ENCODE measurements at places on chromosomes 11 and 22.
A peak's percentile ranks its signal among the peaks of the same experiment; 100 is the strongest.

DNA sequence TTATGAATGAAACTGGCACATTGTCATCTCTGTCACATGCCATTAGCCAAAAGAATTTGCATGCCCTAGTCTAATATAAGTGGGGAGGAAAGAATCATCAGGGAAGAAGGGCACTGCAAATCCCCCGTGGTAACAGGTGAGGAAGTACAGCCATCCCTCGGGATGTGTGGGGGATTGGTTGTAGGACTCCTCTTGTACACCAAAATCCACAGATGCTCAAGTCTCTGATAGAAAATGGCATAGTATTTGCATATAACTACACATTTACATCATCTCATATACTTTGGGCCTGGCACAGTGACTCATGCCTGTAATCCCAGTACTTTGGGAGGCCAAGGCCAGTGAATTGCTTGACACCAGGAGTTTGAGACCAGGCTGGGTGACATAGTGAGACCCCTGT lies 109.7 kb downstream of the HIPK3 start:
- no peak for DNase-seq
- no peak overlapping the region for H3K4me3 ChIP-seq
- no peaks in the 10 kb centered on the region for H3K36me3 ChIP-seq
- H3K4me1 ChIP-seq, result no peaks in the 10 kb centered on the region

DNA sequence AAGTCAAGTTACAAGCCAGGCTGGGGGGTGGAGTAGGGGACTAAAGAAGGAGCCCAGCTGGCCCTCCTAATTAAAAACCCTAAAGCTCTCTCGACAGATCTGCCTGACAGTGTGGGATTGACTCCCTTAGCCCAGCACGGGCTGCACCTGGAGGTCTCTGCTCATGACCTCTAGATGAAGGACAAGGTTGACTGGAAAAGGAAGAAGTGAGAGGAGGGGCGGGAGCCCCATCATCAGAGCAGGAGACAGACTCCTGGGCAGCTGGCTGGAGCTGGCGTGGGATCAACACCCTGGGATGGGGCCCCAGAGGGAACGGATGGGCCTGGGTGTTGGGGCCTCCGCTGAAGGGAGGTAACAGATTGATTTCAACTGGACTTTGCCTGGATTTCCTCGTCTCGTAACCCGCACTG lies 46.1 kb downstream of the RPUSD4 start:
- H3K4me3 ChIP-seq, result no peak overlapping the region
- no peak overlapping the region for H3K27ac ChIP-seq
- no peak for DNase-seq
- no peaks in the 10 kb centered on the region for H3K27me3 ChIP-seq

- H3K27ac ChIP-seq, result no peak overlapping the region
- H3K27me3 ChIP-seq, result peaks cover 9% of the 10 kb centered on the region
- no peaks in the 10 kb centered on the region for H3K36me3 ChIP-seq
- H3K4me3 ChIP-seq, result no peak overlapping the region
- H3K4me1 ChIP-seq, result no peaks in the 10 kb centered on the region
These were observed 200.6 kb downstream of the KIRREL3 start for GRCh38 chr11:126800009-126800408.

DNA sequence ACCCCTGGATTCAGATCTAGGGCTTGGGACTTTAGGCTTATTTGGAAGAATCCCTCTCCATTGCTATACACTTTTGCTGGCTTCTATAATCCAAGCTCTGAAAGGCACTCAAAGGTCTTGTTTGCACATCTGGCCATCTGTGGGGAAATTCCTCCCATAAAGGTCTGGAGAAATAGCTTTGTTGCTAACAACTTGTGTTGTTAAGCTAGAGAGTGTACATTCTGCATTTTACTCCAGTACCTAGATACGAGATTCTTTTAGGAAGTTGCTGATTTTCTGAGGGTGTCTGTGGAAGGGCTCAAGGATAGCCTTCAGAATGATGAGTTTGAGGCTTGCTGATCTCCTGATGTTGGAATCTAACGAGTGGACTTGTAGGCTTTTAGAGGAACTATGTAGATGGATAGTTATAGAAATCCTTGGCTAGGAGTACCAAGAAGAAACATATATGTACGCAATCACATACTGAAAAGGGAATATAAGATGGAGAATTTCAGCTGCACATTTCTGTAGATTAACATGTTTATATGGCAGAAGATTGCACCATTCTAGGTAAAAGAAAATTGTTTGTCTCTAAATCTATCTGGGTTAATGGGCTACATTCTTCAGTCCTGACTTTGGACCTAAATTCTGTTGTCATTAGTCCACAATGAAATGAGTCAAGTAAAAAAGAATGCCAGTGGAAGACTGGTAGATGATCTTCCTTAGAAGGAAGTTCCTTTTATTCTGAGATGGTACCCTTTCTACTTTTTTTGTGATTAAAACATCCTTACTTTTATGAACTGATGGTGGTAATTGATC lies 51.0 kb downstream of the UBASH3B start:
- peaks cover 19% of the 10 kb centered on the region for H3K4me1 ChIP-seq
- DNase-seq, result peak; percentile 61
- H3K27me3 ChIP-seq, result no peaks in the 10 kb centered on the region
- H3K27ac ChIP-seq, result no peak overlapping the region
- H3K36me3 ChIP-seq, result no peaks in the 10 kb centered on the region

DNA sequence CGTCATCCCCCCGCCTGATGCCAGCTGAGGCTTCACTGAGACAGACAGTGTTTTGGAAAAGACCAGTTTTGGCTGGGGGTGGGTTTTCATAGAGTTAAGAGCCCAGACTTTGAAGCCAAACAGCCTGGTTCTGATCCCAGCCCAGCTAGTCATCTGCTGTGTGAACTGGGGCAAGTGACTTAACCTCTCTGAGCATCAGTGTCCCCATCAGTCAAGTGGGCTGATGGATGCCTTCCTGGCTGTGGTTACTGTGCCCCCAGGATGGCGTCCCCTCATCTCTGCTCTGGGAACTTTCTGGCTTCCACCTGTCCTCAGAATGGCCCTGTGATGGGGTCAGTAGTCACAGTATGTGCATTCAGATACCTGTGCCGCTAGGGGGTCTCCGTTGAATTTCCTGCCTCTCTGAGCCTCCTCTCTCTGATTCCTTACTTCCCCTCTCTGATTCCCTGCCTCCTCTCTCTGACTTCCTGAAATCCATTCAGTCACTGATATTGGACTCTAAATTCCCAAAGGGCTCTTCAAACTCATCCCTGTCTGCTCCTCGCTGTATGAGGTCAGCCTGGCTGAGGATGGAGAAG lies 2.4 kb downstream of the RASD2 start:
- peaks cover 24% of the 10 kb centered on the region for H3K27me3 ChIP-seq
- no peaks in the 10 kb centered on the region for H3K4me1 ChIP-seq
- no peaks in the 10 kb centered on the region for H3K36me3 ChIP-seq
- no peak overlapping the region for H3K4me3 ChIP-seq

DNA sequence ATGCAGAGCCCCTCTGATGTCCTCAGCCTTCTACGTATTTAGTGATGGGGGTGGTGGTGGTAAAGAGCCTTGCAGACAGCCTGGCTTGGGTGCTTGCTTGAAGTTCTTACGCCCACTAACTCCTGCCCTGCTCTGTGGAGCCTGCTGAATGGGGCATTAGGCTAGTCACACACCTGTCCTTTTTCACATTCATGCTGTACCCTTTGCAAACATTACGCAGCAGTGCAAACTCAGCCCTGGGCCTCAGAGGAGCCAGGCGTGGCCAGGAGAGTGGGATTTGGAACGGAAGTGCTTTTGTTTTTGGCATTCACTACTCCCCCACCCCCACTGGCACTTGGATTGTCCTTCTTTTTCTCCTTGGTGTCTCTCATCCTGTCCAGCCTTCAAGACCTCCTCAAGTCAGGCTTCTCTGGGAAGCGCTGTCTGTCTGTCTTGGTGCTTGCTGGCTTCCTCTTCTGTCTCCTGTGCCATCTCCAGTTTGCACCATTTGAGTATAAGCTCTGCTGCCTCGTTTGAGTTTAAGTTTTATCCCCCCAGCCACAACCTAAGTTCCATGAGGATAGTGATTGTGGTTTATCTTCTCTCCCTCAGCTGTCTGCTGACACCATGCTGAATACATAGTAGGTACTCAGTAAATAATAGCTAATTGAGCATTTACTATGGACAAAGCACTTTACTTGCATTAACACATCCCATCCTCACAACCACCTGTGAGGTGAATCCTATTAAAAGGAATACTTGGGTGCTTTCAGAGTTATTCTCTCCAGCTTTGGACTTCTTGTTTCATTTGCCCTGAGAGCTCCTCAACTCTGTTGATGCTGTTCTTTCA lies 26.7 kb downstream of the ZBTB16 start:
- H3K4me3 ChIP-seq, result no peak overlapping the region
- no peak for DNase-seq
- no peak overlapping the region for H3K27ac ChIP-seq
- H3K27me3 ChIP-seq, result no peaks in the 10 kb centered on the region
- H3K4me1 ChIP-seq, result peaks cover 74% of the 10 kb centered on the region

- no peak overlapping the region for H3K27ac ChIP-seq
- peak; percentile 60 for DNase-seq
- H3K4me1 ChIP-seq, result no peaks in the 10 kb centered on the region
- no peaks in the 10 kb centered on the region for H3K36me3 ChIP-seq
- peaks cover 8% of the 10 kb centered on the region for H3K27me3 ChIP-seq
These were observed 258.9 kb downstream of the BUD13 start for GRCh38 chr11:116513894-116514293.

- H3K4me3 ChIP-seq, result no peak overlapping the region
- no peaks in the 10 kb centered on the region for H3K36me3 ChIP-seq
- H3K27me3 ChIP-seq, result no peaks in the 10 kb centered on the region
- H3K4me1 ChIP-seq, result peaks cover 25% of the 10 kb centered on the region
- no peak overlapping the region for H3K27ac ChIP-seq
- DNase-seq, result no peak
These were observed 6.6 kb downstream of the LIMK2 start for GRCh38 chr22:31218565-31219262.

DNA sequence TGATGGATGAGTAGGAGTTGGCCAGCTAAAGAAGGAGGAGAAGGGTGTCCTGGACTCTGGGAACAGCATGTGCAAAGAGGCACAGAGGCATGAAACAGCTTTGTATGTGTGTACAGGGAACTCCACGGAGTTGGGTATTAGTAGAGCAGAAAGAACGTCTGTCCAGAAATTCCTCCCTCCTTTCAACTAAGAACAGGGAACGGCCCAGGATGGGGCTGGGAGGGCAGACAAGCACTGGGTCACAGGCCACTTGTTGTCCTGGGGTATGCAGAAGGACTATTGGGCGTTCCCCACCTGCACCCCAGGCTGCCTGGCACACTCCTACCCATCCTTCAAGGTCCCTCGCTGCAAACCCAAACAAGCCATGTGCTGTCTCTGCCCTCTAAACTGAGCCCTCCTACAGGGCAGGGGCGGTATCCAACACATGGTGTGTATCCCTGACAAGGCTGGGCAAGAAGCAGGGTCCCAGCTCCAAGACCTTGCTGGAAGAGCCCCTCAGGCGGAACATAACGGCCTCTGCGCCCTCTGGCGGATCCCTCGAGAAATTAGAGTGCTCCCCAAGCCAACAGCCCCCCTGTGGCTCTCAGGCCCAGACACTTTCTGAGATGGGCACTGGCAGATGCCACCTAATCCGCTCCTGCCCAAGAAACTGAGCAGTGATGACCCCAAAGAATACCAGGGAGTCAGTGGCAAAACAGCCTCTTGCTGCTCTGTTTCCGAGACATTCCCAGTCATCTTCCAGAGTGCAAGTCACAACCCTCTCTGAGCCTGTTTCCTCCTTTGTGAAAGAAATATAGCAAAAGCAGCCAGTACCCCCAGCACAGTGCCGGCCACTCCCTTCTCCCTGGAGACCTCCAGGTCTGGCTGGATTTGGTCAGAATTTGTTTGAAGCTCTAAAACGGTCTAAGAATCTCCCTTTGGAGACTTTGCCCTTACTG lies 1.6 kb upstream of the ELFN2 start:
- peaks cover 15% of the 10 kb centered on the region for H3K4me1 ChIP-seq
- no peak overlapping the region for H3K4me3 ChIP-seq
- H3K27me3 ChIP-seq, result peaks cover 13% of the 10 kb centered on the region
- H3K27ac ChIP-seq, result no peak overlapping the region

DNA sequence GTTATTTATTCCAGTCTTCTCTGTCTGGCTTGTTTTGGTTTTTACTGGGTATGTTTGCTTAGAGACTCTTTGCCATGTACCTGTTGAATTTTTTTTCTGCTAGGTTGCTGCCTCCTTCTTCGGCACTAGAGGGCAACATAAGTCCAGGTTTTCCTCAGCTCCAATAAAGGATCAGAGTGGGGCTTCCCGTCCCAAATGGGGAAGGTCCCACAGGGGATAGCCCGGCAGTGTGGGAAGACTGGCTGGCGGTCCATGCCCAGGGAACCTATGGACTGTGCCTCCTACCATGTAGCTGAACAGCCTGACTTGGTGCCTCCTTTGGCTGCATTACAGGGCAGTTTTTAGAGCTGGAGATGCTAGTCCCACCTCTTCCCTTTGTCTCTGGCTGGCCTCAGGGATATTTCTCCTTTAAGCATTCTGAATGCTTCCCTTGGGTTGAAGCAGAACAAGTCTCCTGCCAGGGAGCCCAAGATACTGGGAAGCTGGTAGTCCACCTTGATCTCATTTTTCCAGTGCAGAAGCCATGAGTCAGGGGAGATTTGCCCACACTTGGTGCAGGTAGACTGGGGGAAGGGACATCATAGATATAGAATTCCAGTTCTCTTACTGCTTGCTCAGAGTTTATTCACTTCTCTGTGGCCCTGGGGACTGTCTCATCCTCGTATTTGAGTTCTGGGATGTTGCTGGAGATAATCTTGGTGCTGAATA lies 60.2 kb downstream of the BRD1 start:
- H3K4me1 ChIP-seq, result peaks cover 14% of the 10 kb centered on the region
- peak; percentile 73 for DNase-seq
- H3K27ac ChIP-seq, result no peak overlapping the region
- H3K4me3 ChIP-seq, result no peak overlapping the region

DNA sequence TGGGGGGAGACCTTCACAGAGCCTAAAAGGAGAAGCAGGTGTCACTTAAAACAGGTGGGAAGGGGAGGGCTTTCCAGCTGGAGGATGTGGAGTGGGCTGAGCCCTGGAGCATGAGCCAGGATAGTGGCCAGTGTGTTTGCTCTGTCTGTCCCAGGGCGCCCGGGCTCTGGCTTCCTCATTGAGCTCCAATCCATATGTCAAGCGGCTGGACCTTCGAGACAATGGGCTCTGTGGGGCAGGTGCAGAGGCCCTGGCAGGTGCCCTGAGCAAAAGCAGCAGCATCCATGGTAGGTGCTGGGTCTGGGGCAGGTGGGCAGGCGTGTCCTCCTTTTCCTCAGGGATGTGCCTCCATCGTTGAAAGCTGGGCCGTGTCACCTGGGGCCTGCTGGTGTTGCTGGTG lies 2.0 kb downstream of the LRRC74B start:
- peaks cover 10% of the 10 kb centered on the region for H3K27me3 ChIP-seq
- no peak for DNase-seq
- no peaks in the 10 kb centered on the region for H3K4me1 ChIP-seq
- H3K36me3 ChIP-seq, result no peaks in the 10 kb centered on the region

Measured in common myeloid progenitor, CD34-positive (primary cell).